Lung (tissue), 17 donors: ENCODE measurements at places on chromosomes 12 and 14.

DNA sequence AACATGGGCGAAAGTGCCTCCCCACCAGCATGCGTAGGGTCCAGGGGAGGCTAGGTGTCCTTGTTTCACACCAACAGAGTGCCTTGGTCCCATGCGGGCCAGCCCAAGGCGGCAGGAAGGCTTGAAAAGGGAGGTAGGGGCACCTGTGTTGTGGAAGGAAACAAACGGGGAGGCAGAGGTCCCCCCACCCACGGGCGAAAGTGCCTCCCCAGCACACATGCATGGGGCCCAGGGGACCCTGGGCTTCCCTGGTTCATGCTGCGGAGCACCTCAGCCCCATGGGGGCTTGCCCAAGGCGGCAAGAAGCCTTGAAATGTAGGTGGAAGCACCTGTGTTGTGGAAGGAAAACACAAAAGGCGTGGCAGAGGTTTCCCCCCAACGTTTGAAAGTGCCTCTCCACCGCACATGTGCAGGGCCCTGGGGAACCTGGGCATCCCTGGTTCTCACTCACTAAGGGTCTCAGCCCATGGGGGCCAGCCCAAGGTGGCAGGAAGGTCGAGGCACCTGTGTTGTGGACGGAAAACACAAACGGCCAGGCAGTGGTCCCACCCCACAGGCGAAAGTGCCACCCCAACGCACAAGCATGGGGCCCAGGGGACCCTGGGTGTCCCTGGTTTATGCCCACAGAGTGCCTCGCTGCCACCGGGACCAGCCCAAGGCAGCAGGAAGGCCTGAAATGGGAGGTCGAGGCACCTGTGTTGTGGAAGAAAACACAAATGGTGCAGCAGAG is 374.7 kb downstream of the ALG10 start:
- no peak for DNase-seq

- no peak for DNase-seq
These were observed 22.8 kb downstream of the CPM start for GRCh38 chr12:68910128-68910527.

- DNase-seq: peak; percentile 21
These were observed 164.2 kb upstream of the SOX5 start for GRCh38 chr12:24113701-24114100.

- no peak for DNase-seq
These were observed 28.7 kb downstream of the CCDC85C start for GRCh38 chr14:99575043-99576023.

DNA sequence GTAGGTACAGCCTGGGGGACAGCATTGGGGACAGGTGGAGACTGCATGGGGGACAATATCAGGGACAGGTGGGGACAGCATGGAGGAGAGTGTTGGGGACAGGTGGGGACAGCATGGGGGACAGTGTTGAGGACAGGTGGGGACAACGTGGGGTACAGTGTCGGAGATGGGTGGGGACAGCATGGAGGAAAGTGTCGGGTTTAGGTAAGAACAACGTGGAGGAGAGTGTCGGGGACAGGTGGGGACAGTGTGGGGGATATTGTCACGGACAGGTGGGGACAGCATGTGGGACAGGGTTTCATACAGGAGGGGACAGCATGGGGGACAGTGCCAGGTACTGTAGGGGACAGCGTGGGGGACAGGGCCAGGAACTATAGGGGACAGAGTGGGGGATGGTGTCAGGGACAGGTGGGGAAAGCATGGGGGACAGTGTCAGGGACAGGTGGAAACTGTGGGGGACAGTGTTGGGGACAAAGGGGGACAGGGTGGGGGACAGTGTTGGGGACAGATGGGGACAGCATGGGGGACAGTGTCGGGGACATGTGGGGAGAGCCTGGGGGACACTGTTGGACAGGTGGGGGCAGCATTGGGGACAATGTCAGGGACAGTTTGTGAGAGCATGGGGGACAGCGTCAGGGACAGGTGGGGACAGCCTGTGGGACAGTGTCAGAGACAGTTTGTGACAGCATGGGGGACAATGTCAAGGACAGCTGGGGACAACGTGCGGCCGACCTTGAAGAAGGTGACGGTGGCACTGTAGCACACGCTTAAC is 213.1 kb downstream of the TMEM121 start:
- DNase-seq: no peak

- DNase-seq: no peak
These were observed 6.6 kb upstream of the KRT76 start for GRCh38 chr12:52783563-52784316.

- no peak for DNase-seq
These were observed 124.8 kb downstream of the TMEM132D start for GRCh38 chr12:129779033-129779432.

- no peak for DNase-seq
These were observed 191.1 kb upstream of the BMP4 start for GRCh38 chr14:54147758-54148157.

GRCh38 chr12:67147447-67147846 is 121.7 kb upstream of the CAND1 start:
- DNase-seq: no peak

GRCh38 chr14:74584951-74585350 is 27.1 kb downstream of the LTBP2 start:
- no peak for DNase-seq

- no peak for DNase-seq
These were observed 23.1 kb downstream of the EEA1 start for GRCh38 chr12:92905811-92906554.

GRCh38 chr14:58747181-58747580 is 109.4 kb downstream of the DACT1 start:
- DNase-seq: peak; percentile 86

DNA sequence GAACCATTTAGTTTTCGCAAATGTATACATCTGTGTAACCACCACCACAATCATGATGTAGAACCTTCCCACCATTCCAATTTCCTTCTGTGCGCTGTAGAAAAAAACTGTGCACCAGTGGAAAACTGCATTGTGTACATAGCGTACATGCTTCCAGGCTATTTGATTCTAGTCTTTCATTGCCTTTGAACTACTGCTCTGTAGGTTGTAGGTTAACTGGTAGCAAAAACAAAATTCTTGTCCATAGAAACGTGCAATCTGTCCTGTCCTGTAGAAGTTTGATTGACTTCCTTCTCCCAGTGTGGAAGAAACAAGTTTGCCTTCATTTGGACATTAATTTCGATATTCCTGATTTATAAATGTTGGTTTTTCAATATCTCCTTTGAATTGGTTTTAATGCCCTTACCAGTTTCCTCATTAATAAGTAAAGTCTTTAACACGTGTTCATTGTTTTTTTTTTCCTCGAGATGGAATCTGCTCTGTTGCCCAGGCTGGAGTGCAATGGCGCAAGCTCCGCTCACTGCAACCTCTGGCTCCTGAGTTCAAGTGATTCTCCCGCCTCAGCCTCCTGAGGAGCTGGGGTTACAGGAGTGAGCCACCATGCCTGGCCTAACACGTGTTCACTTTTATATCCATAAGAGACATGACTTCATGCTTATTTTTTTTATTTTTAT is 3.6 kb upstream of the ISM2 start:
- DNase-seq: no peak

DNA sequence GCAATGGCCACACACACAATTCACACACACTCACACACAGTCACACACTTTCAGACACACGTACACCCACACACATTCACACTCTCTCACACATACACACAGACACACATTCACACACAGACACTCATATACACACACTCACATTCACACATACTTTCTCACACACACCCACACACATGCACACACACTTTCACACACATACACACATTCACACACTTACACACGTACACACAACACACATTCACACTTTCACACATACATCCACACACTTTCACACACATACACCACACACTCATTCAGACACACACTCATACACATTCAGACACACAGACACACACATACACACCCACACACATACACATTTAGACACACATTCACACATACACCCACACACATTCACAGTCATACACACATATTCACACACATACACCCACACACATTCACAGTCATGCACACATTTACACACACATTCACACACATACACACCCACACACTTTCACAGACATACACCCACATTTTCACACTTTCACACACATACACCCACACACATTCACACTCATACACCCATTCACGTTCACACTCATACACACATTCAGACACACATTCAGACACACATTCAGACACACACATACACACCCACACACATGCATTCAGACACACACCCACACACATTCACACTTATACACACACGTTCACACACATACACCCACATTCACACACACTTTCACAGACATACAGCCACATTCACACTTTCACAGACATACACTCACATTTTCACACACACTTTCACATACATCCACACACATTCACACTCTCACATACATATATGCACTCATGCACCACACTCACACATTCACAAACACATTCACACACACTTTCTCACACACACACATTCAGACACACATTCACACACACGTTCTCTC is 52.6 kb upstream of the C14orf180 start:
- DNase-seq: no peak

- no peak for DNase-seq
These were observed 48.2 kb upstream of the MANSC4 start for GRCh38 chr12:27828196-27828595.

DNA sequence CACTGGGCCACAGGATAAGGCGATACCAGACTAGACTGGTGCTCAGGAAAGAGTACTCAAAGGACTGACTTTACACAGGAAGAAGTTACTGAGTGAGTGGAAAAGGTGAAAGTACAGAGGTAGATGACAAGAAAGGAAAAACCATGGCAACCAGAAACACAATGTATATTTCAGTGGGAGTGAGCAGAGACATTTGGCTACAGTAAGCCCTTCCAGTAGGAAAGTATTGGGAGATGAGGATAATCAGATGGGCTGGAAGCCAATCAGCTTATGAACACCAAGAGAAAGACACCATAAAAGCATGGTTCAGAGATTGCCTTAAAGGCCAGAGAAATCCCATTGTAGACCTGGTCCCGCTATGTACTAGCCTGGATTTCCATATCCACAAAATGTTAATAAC is 51.6 kb downstream of the TMTC1 start:
- DNase-seq: peak; percentile 53

GRCh38 chr14:54001189-54001878 is 44.7 kb upstream of the BMP4 start:
- DNase-seq: no peak

GRCh38 chr14:22071006-22071405 is 397.4 kb upstream of the OR4E1 start:
- no peak for DNase-seq

- DNase-seq: no peak
These were observed 1138.2 kb downstream of the BCL11B start for GRCh38 chr14:98133806-98134205.

GRCh38 chr14:102777711-102778337 is 575 bp downstream of the TRAF3 start:
- DNase-seq: peak; percentile 16
